ENCODE measurements at places on chromosomes 3 and 15. TPM values are rescaled to one million over a fixed set of nuclear protein-coding genes. Genes with fewer than 3 reads are reported as not detected.

GRCh38 chr3:27789420-27789819 lies 67.3 kb upstream of the EOMES start:
- H3K4me1 ChIP-seq, result no peaks in the 10 kb centered on the region
- no peak for DNase-seq
- no peaks in the 10 kb centered on the region for H3K27me3 ChIP-seq
- H3K27ac ChIP-seq, result no peak overlapping the region
- no peak overlapping the region for H3K4me3 ChIP-seq

GRCh38 chr3:105715372-105715771 lies 153.4 kb downstream of the CBLB start:
- DNase-seq, result no peak
- no peak overlapping the region for H3K4me3 ChIP-seq
- no peak overlapping the region for H3K27ac ChIP-seq
- H3K4me1 ChIP-seq, result no peaks in the 10 kb centered on the region
- no peaks in the 10 kb centered on the region for H3K27me3 ChIP-seq
- peaks cover 12% of the 10 kb centered on the region for H3K36me3 ChIP-seq

GRCh38 chr15:28167042-28167441 lies 67.9 kb upstream of the OCA2 start:
- H3K27me3 ChIP-seq, result no peaks in the 10 kb centered on the region
- peaks cover 17% of the 10 kb centered on the region for H3K36me3 ChIP-seq
- H3K4me1 ChIP-seq, result no peaks in the 10 kb centered on the region
- no peak overlapping the region for H3K27ac ChIP-seq
- H3K4me3 ChIP-seq, result no peak overlapping the region
- DNase-seq, result no peak

DNA sequence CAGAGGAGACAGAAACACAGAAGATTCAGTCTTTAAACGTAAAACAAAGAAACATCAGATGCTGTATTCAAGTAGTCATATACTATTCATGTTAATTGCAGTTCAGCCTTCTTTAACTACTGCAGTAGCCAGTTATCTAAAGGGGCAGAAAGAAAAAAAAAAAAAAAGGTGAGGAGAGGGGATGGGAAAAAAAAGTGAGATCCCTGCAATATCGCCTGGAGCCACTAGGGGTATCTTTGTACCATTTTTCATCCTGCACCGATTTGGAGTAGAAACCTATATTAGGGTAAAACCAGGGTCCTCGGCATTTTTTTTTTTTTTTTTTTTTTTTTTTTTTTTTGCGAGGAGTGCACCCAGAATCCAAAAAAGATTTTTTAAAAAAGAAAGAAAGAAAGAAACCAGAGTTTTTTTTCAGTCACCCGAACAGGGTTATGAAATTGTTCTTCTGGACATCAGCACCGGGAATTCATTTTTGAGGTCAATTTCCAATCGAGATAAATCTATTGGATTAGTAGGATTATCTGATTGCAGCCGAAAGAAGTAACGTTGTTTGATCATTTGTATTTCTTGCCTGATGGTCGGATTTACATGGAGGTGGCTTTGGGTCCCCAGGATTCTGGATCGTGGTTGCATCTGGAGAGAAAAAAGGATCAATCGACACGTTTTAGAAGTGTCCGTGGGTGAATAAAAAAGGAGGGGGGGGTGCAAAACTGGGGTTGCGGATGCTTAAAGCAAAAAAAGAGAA lies 186.7 kb downstream of the NLGN1 start:
- H3K27me3 ChIP-seq, result no peaks in the 10 kb centered on the region
- H3K4me1 ChIP-seq, result no peaks in the 10 kb centered on the region
- H3K27ac ChIP-seq, result no peak overlapping the region
- H3K4me3 ChIP-seq, result no peak overlapping the region
- no peak for DNase-seq

- no peak for DNase-seq
- H3K4me1 ChIP-seq, result no peaks in the 10 kb centered on the region
- no peak overlapping the region for H3K27ac ChIP-seq
- no peaks in the 10 kb centered on the region for H3K36me3 ChIP-seq
Observed at GRCh38 chr3:124935794-124936542, 1.4 kb upstream of the MUC13 start.

DNA sequence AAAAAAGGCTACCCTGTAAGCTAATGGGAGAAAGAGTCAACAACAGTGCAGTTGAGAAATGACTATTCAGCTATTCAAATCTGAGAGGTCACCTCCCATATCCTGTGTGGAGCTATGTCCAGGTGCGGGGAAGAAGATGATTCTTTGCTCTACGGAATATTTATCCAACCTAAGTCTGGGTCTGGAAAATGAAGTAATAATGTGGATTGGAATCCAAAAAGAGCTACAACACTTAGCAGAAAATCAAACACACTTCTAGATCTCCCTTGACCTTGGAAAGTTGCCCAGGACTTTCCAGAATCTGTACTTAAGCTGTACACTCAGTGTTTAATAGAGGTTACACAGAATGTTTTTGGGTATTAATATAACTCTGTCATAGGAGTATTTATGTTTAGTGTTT lies 251.9 kb downstream of the NAALADL2 start:
- no peaks in the 10 kb centered on the region for H3K4me1 ChIP-seq
- H3K27ac ChIP-seq, result no peak overlapping the region
- H3K36me3 ChIP-seq, result no peaks in the 10 kb centered on the region

GRCh38 chr3:107651782-107652181 lies 129.0 kb downstream of the BBX start:
- no peak overlapping the region for H3K27ac ChIP-seq
- no peaks in the 10 kb centered on the region for H3K4me1 ChIP-seq
- H3K27me3 ChIP-seq, result no peaks in the 10 kb centered on the region
- no peak for DNase-seq
- H3K4me3 ChIP-seq, result no peak overlapping the region

DNA sequence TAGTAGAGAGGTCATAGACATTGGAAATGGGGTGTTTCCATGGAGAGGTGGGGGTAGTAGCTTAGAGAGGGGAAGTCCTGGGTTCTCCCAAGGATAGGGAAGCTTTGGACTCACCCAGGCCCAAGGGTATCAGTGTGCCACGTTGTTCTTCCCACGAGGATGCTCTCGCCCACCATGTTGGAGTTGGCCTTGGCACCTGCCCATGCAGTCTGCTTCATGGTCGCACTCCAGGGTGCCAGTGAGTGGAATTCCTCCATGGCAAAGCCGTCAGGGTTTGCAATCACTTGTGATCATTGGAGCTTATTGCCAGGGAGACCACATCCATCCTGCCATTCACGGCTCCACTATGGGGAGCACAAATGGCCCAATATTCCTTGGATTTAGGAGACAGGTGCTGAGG lies 60.6 kb downstream of the GRIP2 start:
- H3K4me1 ChIP-seq, result no peaks in the 10 kb centered on the region
- peaks cover 75% of the 10 kb centered on the region for H3K36me3 ChIP-seq

DNA sequence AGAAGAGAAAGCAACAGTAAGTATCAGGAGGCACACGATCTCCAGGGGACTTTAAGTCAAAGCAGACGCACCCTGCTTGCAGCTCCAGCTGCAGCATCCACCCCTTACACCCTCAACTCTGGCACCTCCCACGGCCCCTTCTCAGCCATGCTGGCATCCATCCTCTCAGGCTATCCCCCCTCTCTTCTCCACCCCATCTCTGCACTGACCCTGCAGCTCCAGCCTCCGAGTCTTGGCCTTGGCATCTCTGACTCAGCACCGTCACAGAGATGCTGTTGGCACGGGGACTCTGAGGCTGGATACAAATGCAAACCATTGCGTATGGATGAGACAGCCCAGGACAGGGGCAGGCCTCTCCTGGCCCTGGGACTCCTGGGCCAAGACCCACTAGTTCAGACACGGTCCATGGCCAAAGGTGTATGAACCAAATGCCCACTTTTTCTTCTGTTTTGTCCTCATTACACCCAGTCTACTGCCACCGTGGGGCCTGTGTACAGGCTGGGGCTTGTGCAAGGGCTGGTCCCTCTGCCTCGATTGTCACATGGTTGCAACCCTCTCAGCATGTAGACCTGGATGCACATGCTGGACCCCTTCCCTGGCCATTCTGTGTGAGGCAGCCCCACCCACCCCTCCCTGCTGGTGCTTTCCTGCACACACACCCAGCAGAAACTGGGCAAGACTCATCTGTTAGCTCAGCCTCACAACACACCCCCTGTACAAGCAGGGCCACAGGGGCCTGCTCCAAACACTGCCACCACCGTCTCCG lies 18.7 kb upstream of the ZXDC start:
- H3K4me3 ChIP-seq, result no peak overlapping the region
- H3K36me3 ChIP-seq, result no peaks in the 10 kb centered on the region
- no peaks in the 10 kb centered on the region for H3K27me3 ChIP-seq
- no peaks in the 10 kb centered on the region for H3K4me1 ChIP-seq

SSUH2 gene
- not detected for polyA plus RNA-seq
